ENCODE measurements at places on chromosomes 7 and 10.

GRCh38 chr7:108322046-108322445 is 134.2 kb downstream of the NRCAM start:
- no peak for DNase-seq

GRCh38 chr7:17661982-17662585 is 278.2 kb downstream of the SNX13 start:
- DNase-seq, result no peak

- DNase-seq, result no peak
Measured at GRCh38 chr7:18607025-18607424, 111.5 kb downstream of the HDAC9 start.

DNA sequence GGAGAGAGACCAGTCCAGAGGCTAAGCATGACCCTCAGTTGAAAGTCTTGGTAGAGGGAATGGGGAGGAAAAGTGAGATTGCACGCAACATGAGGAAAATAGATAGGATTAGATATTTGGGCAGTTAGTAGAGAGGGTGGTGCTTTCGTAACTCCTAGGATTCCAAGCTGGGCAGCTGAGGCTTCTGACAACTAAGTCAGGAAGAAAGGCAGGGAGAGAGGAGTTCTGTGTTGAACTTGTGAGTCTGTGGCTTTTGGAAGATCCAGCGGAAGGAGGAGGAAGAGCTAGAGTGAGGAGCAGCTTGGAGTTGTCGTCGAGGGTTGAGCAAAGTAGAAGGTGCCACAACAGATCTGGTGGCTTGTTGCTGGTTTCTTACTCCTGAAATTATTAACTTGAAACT is 21.8 kb downstream of the CUL1 start:
- DNase-seq, result no peak

DNA sequence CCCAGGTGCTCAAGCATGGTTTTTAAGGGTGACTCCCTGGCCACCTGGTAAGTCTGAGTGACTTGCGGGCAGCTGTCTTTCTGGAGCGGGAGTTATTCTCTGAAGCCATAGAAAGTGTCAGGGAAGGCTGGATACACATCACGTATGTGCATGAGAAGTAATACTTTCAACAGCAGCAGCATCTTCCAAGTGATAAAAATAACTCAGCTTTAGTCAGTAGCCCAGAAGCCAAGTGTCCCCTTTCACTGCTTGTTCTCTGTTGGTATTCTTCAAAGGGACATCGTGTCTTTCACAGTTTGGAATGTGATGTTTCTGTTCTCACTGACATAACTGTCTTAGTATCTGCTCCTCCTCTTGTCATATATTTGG is 97.6 kb downstream of the KIAA1217 start:
- no peak for DNase-seq

GRCh38 chr7:105647591-105647990 is 66.3 kb upstream of the EFCAB10 start:
- no peak for DNase-seq

DNA sequence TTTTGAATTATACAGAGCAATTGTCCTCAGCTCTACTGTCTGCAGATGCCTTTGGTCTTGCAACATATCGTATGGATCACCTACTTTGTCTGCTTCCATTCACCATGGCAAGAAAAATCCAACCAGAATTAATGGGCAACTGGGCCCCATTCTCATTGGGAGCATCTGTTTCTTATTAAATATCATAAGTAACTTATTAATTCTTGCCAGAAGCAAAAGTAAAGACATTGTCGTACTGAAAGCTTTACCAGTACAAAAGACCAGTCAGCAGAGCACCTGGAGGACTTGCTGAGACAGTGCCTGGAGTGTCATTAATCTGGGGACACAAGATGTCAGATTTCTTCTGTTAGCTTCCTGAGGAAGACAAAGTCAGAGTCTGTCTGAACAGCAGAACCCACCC is 404.5 kb downstream of the INHBA start:
- DNase-seq, result no peak

- DNase-seq, result no peak
Measured at GRCh38 chr10:90816466-90816865, 41.4 kb downstream of the HTR7 start.

DNA sequence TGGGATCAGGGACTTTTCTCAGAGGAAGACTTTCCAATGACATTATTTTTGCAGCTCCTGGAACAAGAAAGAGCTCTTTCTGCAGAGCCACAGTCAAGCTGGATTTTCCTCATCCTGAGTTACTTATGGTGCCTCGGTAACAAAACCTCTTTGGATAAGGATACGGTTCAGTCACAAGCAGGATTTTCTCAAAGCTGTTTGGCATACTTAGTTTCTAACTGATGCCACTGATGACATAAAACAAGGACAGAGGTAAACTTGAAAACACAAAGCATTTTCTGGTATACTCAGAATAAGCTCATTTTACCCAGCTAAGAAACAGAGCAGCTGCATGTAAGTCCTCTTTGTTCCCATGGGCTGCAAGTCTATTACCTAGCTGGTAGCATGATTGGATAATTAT is 340.9 kb upstream of the MEOX2 start:
- DNase-seq, result no peak

DNA sequence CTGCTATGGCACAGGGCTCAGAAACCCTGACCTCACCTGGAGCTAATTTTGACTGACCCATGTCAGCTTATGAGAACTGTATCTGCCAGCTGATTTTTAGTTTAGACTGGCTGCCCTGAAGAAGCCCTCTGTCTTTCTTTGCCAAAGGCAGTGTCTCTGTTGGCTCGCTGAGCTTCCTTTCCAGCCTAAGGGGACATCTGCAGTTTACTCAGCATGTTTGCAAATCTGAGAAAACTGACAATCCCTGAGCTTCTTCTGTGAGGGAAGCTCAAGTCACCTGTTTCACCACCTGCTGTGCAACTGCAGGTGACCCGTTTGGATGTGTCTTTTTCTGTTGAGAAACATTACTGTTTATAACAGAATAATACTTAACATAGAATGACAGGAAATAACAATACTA is 46.0 kb downstream of the PRKAR2B start:
- DNase-seq, result no peak

DNA sequence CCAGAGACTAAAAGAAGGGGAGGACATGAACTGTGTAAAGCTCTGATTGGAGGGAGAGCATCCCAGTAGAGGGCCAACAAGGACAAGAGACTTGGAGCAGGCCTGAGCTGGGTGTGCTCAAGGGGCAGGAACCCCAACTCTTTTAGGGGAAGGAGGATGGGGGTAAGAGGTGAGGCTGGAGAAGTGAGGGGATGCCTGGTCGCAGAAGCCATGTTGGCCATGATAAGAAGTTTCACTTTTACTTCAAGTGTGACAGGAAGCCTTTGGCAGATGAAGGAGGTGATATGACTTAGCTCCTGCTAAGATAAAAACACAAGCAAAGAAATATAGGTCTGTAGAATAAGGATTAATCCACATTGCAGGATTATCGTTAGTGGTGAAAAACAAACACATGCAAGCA is 208.3 kb downstream of the JAZF1 start:
- no peak for DNase-seq

GRCh38 chr7:105164751-105165150 is 150.7 kb downstream of the KMT2E start:
- no peak for DNase-seq

DNA sequence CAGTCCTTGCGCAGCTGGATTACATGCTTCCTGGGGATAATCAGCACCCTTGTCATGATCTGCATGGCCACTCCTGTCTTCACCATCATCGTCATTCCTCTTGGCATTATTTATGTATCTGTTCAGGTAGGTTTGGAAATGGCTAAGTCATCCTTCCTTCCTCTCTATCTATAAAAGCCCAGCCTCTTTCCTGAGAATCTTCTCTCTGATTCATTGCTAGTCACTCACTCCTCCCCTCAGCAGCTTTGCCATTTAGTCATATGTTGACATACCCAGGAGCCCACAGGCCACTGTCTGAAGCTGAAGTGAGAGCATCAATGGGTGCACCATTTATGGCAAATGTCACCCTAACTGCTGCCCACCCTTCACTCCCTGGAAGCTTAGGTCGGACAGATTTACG is 52.0 kb downstream of the ABCC2 start:
- DNase-seq, result peak; percentile 79

DNA sequence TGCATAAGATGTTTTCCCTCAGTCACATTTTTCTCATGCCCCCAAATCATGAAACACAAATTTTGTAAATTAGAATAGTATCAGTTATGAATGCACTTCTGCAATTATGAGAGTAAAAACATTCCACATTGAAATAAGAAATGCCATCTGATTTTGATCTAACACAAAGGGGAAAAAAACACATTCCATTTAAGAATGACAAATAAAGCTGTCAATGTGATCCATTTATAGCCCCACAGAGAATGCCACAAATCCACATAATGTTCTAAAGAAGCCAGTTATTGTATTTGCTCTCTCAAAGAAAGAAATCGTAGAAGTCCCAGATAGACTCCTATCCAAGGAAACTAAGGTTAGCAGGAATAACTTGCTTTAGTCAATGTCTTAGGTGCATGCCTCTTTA is 48.7 kb upstream of the RHOBTB1 start:
- no peak for DNase-seq

- DNase-seq, result peak; percentile 2
Measured at GRCh38 chr7:48718731-48719378, 205.5 kb upstream of the CDC14C start.

DNA sequence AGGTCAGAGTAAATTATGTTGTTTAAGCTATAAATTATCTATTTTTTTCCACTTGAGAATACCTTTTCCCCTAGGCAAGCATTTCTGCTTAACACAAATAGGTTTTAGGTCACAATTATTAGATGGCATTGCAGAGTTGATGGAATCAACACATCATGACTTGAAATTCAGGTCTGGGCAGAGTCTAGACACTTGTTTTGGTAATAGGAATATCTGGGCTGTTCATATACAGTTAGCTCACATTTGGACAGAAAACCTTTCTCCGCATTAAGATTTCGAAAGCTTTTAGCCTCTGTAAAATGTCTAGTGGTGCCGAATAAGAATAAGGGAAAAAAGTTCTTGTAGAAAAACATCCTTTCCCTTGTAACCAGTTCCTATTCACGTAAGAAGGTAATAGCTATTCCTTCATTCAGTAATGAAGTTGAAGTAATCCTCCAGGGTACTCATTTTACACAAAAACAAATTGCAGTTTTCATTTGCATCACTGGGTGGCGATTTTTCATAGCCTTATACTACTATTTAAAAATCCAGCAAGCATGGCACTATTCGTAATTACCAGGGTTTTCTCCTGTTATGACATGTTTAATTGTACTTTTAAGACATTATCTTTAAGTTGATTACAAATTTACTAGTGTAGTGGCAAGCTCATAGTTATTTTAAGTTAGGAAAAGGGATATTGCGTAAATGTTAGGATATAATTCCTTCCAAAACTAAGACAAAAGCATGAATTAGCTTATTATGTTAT is 37.0 kb downstream of the RPA3 start:
- DNase-seq, result peak; percentile 60
